Heart left ventricle (tissue), 16 donors: ENCODE measurements at places on chromosomes 13 and 19. TPM values are rescaled to one million over a fixed set of nuclear protein-coding genes. Genes with fewer than 3 reads are reported as not detected.

- DNase-seq, result peak; percentile 30
Measured at GRCh38 chr19:11382898-11383705, 1.0 kb downstream of the EPOR start.

DNA sequence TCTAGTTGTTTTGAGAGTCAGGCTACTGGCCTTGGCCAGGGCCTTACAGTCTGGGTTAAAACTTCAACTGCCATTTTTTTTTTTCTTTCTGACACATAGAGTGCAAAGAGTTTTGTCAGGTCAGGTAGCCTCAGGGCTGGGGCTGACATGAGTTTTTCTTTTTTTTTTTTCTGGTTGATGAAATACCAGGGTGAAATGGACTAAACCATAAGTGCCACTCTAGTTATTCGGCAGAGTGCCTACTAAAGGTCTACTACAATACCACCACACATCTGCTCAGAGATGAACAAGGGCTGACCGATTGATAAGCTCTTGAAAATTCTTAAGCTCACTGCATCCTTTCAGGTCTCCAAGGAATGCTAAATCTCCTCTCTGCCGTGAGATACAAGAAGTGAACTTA lies 4.4 kb upstream of the ZNF320 start:
- DNase-seq, result no peak

DNA sequence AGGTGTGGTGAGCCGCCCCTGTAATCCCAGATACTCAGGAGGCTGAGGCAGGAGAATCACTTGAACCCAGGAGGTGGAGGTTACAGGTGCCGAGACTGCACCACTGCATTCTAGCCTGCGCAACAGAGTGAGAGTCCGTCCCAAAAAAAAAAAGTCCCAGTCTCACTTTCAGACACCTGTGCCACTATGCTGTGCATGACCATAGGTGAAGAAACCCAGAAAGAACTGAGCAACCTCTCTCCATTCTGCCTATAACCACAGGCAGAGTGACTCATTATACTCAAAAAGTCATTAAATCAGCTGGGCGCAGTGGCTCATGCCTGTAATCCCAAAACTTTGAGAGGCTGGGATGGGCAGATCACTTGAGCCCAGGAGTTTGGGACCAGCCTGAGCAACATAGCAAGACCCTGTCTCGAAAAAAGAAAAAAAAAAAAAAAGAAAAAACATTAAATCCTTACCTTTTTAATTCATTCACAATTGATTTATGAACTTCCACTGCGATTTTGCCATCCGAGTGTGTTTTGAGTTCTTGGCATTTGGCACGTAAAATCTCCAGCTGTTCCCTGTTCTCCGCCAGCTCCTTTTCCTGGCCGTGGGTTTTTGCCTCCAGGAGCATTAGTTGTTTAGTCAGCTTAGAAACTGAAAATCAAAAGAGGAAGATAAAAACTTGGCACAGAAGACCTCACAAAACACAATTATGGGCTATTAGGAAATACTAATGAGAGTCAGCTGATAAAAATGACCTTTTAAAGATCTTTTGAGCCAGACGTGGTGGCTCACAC lies 45.5 kb upstream of the SLC7A9 start:
- DNase-seq, result no peak

DNA sequence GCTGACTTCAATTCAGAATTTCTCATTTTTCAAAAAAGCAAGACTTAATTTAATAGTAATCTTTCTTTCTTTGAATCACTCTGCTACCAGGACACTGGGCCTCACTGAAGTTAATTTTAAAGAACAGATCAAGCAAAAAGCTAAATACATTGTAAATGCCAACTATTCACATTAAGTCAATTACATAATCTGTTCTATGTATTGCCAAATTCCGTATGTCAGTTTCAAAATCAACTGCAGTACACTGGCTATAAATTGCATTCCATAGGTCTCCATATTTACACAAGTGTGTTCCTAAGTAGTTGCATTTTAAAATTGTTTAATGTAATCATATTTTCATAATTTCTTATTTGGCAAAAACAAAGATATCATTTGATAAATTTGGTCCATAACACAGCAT lies 10.1 kb downstream of the FOXO1 start:
- no peak for DNase-seq

- DNase-seq, result no peak
Measured at GRCh38 chr13:93227878-93228642, 1.5 kb downstream of the GPC6 start.

BCAM gene
- total RNA-seq, result 160 TPM

NAPSA gene
- not detected for total RNA-seq

NTN5 gene
- 0.12 TPM for total RNA-seq
